ENCODE measurements at places on chromosomes 11 and 22. TPM values are rescaled to one million over a fixed set of nuclear protein-coding genes. Genes with fewer than 3 reads are reported as not detected.

Gene OR4P4
- not detected for polyA plus RNA-seq

DNA sequence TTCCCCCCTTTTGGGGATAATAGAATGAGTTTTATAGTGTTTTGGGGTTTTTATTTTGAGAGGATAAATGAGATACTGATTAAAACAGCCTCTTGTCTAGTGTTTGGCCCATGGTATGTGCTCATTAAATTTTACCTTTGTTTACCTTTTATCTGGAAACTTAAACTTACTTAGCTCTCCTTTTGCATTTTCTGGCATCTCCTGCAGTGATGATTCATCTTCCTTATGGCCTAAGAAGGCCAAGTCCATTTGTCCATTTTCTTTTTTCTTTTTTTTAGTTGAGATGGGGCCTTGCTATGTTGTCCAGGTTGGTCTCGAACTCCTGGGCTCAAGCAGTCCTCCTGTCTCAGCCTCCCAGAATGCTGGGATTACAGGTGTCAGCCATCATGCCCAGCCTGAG, 156.3 kb downstream of the COMMD9 start:
- no peak for DNase-seq

Gene SCARF2
- polyA plus RNA-seq = 27.6 TPM

GRCh38 chr11:114942207-114942606, 263.9 kb downstream of the NXPE2 start:
- DNase-seq = no peak

GRCh38 chr11:128962896-128963295, 20.2 kb upstream of the TP53AIP1 start:
- no peak for DNase-seq

DNA sequence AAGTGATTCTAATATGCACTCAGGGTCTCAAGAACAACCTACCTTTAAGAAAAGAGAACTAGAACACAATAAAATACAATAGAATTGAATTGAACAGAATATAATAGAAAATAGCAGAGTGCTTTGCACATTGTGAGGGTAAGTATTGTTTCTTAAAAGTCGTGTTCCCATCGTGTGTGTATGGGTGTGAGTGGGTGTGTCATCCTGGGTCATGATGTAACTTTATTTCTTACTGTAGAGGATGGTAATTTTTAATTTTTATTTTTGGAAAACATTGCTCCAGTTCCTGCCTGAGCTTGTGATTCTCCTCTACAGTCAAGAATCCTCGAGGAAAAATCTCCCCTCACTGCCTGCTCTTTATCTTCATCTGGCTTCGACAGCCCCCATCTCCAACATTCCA, 75.7 kb upstream of the CSNK2A3 start:
- DNase-seq = no peak

Gene TSKU
- 26.5 TPM for polyA plus RNA-seq

DNA sequence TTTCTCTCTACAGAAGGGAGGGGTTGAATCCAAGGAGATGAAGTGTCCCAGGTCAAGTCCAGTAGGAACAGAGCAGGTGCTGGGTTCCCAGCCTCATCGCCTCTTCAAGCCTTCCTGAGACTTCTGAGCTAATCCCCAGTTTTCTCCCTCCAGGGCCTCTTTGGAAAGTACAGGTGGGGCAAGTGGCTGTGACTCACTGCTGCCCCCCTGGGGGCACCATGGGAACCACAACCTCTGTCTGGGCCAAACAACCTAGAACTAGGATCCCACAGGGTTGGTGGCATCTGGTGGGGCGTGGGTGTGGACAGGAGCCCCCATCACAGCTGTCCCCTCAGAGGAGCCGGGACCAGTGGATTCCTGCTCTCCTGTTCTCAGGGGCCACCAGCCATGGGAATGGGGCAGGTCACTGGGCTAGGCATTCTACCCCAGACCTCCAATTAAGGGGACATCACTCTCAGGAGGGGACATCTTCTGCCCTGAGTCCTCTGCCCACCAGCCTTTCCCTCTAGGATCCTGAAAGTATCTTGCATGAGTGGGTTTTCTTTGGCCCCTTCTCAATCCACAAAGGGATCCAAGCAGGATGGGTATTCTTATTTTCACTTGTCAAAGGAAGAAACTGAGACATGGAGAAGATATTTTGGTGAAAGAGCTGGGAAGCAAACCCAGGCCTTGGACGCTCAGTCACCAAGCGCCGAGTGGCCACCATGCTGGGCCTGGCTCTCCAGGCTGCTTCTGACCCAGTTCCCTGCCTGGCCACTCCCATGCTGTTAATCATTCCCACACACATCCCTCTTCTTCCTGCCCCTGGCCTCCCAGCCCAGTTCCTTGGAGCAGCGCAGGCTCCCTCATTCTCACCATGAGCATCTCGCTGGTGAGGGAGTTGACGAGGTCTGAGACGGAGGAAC, 23.8 kb downstream of the LRRC10B start:
- DNase-seq = no peak

DNA sequence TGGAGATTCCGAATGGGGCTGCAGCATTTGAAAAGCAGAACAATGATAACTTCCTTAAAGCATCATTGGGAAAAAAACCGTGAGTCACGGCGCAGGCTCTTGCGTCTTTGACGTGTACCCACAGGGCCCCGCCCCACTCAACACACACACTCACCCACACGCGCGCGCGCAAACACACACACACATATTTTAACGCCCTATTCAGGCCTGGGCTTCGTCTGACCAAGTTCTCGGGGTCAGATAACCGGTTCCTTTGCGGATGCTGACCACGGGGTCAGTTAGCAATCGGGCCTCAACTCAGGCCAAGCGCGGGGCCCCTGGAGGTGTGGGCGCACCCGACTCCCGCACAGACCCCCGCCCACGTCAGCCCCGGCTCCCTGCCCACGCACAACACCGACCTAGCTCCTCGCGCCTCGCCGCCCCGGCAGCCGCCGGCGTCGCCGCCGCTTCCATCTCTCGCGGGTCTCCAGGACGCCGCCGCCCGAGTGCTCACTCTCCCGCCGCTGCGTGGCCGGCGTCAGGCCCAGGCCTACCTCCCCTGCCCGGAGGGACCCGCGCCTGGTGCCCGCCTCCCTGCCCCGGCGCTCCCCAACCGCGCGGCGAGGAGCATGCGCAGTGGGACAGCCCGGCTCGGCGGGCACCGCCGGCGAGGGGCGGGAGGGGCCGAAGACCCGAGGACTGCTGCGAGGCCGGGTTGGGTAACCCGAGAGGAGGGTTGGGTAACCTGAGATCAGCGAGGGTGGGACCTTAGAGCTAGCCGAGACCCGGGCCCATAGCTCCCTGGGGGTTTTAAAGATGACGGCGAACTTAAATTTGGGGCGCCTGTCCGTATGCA, at the start of gene SLC36A4:
TSS of gene SLC36A4 (minus strand) at position 612 of the 835 bp plus-strand sequence. CDS start at position 453, 159 bp downstream.
- peak; percentile 94 for DNase-seq

GRCh38 chr11:62858201-62858600, 18.8 kb upstream of the WDR74 start:
- no peak for DNase-seq

DNA sequence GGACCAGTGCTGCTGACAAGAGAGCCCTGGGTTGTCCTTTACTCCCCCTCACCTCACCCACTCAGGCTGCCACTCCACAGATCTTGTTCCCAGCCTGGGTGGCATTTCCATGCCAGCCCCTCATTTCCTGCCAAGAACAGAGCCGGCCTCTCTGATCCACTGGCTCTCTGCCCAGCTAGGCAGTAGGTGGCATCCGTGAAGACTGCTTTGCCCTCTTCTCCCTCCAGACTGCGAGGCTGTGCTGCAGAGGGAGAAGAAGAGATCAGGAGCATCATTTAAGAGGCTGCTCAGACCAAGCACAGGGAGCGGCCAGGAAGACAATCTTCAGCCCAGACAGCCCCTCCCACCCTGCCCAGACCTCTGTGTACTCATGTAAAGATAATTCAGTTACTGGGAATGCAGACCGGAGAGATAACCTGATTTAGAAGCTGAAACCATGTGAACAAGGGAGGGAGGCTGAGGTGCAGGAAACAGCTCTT, 126.9 kb upstream of the NCAM1 start:
- no peak for DNase-seq

GRCh38 chr11:62707277-62707861, at the start of the genes BSCL2 and GNG3:
BSCL2 (minus strand) TSS chr11:62707424; CDS start chr11:62707195, 229 bp downstream.
GNG3 (plus strand) TSS chr11:62707676; CDS start chr11:62708296, 620 bp downstream.
- DNase-seq = no peak

Gene STK33
- polyA plus RNA-seq = 18.5 TPM

DNA sequence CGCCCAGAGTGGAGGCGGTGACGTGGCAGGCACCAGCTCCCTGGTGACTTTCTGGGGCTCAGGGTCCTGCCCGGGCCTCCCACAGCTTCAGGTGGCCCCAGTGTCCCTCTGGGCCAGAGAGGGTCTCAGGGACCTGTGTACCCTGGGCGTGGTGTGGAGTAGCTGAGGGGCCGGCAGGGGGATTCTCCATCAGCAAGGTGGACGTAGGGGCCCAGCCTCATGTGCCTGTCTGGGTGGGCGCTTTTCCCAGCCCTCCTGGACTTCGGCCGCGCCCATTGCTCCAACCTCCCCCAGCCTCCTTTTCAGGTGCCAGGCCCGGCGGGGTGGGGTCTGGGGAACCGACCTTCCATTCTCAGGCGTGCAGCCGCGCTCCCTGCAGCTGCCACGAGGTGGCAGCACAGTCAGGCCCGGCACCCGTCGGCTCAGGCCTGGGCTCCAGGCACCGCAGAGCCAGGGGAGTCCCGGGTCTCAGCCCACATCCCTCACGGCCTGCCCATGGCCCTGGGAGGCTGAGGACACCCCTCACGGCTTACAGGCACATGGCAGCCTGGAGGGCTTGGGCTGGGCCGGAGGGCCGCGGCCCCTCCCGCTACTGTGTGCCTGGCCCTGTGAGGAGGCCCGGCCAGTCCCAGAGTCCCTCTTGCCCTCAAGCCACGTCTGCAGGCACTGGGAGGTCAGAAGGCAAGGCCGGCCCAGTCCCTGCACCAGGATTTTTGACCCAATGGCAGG, 19.9 kb upstream of the MUC5B start:
- DNase-seq = peak; percentile 61

DNA sequence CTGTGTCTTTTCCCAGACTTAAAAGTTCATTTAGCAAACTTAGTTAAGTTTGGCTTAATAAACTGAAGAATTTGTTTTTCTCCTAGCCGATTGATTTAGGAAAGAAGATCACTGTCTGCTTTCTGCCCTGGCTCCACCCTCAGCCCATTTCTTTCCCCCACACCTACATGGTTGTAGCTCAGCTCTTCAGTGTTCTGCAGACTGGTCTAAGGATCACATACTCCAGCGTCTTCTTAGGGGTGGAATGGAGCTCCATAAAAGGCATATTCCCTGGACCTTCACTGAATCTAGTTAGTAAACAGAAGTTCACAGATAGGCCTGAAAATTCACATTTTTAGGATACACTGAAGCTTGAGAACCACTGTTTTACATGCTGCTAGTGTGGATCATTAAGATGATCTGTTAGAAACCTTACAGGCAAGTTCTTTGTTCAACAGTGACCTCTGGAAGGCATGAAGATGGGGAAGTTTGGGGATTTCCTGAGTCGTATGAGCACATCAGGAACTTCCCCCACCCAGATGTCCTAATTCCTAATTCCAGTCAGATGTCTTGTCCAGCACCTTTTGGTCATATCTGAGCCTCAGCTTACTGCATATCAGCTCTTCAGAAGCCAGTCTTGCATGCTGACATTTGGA, 16.8 kb downstream of the PIWIL4 start:
- no peak for DNase-seq

- DNase-seq = peak; percentile 68
Observed at GRCh38 chr22:18965526-18966421, 29.7 kb upstream of the PRODH start.

DNA sequence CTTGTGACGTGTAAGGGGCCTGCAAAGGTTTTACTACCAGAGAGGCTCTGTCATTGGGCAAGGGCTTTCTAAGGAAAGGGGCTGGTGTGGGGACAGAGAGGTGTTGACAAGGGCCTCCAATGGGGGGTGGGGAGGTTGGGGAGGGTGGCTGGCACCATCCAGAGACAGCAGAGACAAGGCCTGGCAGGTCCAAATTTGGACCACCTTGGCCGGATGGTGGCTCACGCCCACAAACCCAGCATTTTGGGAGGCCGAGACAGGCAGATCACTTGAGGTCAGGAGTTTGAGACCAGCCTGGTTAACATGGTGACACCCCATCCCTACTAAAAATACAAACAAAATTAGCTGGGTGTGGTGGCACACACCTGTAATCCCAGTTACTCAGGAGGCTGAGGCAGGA, 2.2 kb upstream of the CHRM4 start:
- DNase-seq = no peak

DNA sequence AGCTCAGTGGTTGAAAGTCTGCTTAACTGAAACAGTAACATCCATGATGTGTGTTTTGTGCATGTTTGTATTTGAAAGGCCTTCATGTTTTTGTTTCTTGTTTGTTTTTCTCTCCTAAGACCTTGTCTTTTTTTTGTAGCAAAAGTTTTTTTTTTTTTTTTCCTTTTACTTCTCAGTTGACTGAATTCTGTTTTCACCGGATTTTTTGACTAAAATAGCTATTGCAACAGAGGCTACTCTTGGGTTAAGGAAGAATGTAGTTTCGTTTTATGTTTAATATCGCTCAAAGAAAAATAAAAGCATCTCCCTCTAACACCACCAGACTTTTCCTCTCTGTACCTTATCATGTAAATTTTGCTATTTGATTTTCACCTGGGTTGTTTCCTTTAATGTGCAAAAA, 15.1 kb downstream of the APOL6 start:
- DNase-seq = no peak

DNA sequence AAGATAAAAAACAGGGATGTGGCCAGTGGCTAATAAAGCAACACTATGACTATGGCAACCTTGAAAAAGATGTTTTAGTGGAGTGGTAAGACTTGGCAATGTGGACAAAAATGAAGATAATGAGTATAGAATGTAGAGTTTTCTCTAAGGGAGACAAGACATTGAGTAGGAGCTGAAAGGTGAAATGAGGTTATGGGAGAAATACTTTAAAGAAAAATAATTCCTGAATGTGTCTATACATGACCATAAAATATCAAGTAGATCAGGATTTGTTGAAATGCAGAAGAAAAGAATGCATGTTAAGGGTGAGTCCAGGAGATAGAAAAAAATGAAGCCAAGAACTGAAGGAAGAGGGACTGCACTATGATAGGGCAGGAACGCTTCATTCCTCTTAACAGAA, 101.6 kb upstream of the CARD18 start:
- DNase-seq = no peak

DNA sequence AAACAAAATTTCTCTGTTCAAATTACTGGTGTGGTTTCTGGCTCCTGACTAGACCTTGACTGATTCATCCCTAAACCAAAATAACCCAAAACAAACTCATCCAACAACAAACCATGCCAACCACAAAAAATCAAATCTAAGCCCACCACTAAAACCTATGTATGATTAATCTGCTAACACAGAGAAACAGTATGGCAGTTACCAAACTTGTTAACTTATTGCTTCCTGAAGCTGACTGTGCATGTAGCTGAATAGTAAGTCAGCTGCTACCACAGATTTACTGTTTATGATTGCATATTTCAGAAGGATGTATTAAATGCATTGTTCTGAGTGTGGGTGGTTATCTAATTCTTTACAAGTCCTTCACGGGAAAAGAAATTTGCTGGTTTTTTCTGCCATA, 231.1 kb downstream of the SWAP70 start:
- DNase-seq = no peak

Measured in left lung (tissue), 14 donors.